ENCODE measurements at places on chromosomes 12 and 14.

GRCh38 chr12:24360057-24360456 is 410.6 kb upstream of the SOX5 start:
- no peak for DNase-seq

GRCh38 chr12:113270709-113271009 is 49.4 kb downstream of the TPCN1 start:
- no peak for DNase-seq

DNA sequence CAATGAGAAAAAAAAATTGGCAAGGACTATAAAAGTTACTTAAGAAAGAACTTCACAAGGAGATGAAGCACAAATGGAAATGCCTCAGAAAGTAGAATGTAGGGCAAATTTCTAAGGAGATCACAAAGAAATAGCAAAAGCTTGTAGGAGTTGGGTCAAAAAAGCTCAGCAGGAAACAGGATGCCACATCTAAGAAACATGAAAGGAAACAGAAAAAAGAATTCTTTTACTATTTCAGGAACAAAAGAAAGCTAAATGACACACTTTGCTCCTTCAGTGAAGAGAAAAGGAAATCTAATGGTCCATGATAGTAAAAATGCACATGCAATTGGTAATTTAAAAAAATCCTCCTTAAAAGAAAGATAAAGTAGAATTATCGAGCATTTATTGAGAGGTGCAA is 452.1 kb upstream of the GARIN6 start:
- DNase-seq = no peak

- DNase-seq = no peak
Observed at GRCh38 chr12:3000548-3001275, 41.5 kb downstream of the TEAD4 start.

DNA sequence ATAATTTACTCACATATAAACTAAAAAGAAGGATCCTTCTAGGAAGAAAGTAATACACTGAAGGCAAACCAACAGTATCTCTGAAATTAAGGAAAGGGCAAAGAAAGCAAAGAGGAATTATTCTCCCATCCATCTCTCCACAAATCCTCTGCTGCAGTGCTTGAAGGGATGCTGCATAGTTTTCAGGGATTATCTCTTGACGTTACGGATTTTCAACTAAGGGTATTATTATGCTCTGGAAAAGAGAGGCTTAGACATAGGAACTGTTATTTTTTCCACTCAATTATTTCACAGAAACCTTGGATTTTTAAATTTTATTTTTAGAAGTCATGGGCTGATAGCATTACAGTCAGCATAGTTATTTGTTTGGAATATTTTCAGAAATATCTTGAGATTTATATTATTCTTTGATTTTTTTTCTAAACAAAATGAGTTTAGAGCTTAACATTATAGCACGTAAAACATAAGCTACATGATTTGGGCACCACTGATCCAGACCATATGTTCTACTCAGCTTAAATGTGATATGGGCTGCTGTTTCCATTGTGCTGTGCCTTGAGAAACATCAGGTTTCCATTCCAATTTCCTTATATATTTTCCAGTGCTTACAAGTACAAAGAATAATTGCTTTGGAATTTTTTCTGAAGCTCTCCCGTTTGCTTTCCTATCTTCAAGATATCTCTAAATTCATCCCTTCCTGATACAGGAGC is 57.9 kb upstream of the DCN start:
- DNase-seq = no peak

- DNase-seq = no peak
Observed at GRCh38 chr12:132453361-132454192, 36.4 kb upstream of the FBRSL1 start.

GRCh38 chr12:3293446-3294161 is 197.4 kb upstream of the PRMT8 start:
- DNase-seq = no peak

DNA sequence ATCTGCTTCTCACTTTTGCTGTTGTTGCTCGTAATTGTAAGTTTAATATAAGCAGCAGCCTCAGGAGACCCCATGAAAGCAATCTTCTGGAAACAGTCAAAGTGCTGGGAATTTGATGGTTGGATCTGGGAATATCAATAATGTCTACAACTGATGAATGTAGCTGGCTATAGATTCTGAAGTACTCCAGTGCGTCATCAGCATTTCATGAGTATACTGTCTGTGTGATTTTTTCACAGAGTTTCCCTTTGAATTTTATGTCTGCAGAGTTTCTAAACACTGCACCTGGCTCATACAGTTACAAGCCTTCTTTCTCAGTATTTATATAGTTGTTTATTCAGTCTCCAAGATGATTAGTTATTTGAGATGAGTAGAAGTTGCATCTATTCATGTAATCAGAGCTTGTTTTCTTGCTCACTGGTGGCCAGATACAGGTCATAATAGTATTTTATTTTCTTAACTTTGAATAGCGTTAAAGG is 222.3 kb downstream of the RAD51B start:
- DNase-seq = no peak

- no peak for DNase-seq
Observed at GRCh38 chr12:115273456-115273855, 589.5 kb upstream of the TBX3 start.

- no peak for DNase-seq
Observed at GRCh38 chr12:58140395-58140794, 199.0 kb downstream of the ATP23 start.

GRCh38 chr12:105878964-105879363 is 259.8 kb downstream of the NUAK1 start:
- DNase-seq = no peak

GRCh38 chr14:65906344-65906743 is 493.8 kb downstream of the FUT8 start:
- no peak for DNase-seq

GRCh38 chr14:68862954-68863594 is 70.2 kb upstream of the ZFP36L1 start:
- DNase-seq = peak; percentile 75

DNA sequence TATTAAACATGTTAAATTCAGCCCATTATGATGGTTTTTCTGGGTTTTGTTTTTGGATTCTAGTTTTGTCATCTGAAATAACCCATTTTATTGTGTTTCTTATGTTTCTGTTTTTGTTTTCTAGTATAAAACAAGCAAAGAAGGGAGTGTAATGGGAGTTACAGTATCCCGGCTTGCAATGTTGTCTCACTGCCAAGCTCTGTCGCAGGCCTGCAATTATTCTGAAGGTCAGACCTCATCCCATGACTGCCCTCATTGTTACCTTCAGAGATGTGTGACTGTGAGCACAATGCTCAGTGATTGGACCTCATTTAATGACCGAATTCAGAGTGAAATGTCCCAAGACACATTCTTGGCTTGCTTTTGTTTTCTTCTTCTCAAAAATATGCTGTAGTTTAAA is 73.0 kb upstream of the ATF1 start:
- DNase-seq = no peak
